ENCODE measurements at places on chromosomes 5 and 9. TPM values are rescaled to one million over a fixed set of nuclear protein-coding genes. Genes with fewer than 3 reads are reported as not detected.

DNA sequence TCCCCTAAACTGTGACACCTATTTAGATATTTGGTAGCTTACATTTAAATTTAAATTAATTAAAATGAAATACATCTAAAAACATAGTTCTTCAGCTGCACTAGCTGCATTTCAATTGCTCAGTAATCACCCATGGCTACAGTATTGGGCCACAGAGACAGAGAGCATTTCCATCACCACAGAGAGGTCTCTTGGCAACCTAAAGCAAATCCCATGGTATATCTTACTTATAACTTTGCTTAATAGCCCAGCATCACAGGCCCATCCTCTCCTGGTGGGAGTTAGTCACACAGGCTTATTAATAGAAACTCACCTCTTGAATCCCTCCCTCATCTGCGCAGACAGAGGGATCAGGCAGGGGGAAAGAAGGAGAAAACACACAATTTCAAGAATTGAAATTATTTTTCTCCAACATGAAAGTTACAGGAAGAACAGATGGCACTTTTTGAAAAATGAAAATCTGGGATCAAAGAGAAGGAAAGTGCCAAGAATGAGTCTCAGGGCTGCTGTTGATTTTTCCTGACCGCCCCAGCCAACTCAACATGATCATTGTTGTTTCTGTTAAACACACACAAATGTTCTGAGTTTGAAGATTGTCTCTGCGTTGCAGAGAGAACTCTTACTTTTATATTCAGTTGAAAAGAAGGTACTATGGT is 144.6 kb downstream of the CMYA5 start:
- no peak for DNase-seq

Gene GAPT
- 69.0 TPM for polyA plus RNA-seq

- DNase-seq = no peak
Measured at GRCh38 chr5:72842816-72843215, 26.4 kb downstream of the TNPO1 start.

Gene SLC25A2
- polyA plus RNA-seq = 0.29 TPM

DNA sequence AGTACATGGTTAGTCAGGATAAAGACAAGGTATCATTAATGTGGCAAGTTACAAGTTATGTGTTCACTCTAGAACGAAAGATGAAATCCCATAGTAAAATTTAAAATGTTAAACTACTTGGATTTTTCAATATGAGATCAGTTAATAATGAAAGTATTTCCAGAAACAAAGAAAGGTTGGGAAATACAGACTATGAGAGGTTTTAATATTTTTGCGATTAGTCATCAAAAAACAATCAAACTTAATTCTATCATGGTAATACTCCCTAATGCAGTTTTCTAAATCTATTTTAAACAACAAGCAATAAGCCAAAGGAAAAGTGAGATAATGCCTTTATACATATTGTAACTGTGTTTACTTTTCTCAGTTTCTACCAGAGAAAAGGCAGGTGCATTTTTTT is 10.6 kb downstream of the CDH12 start:
- no peak for DNase-seq

GRCh38 chr5:65203746-65204145 is 278.0 kb downstream of the ADAMTS6 start:
- no peak for DNase-seq

DNA sequence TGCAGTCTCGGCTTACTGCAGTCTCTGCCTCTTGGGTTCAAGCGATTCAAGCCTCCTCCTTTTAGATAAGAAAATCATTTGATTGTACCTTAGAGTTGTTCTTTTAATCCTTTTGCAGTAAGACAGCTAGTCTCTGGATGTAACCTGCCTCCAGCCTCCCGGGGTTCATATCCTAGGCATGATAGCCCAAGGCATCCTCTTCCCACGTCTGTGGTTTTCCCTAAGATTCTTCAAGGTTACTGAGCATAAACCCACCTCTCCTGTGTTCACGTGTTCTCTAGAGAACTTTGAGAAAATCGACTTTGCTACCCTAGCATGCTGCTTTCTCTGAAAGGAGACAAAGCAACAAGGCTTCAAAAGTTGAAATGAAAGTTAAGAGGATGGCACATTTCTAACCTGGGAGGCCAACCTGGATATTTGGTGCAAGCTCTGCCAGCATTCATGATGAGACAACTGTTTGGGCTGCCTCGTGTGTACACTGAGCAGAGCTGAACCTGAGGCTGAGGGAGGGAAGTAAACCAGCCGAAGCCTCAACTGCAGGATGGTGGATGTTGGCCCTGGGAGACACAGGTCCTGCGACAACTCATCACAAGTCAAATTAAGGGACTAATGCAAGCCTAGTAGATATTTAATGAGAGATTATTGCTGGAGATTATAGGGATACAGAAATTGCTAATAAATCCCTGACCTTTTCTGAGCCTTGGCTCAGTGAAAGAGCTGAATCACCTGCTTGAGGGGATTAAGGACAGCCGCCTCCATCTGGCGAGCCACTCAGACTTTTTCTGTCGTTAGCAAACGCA is 261.8 kb downstream of the ARHGAP26 start:
- DNase-seq = no peak

GRCh38 chr9:14452539-14452938 is 138.6 kb upstream of the NFIB start:
- no peak for DNase-seq

DNA sequence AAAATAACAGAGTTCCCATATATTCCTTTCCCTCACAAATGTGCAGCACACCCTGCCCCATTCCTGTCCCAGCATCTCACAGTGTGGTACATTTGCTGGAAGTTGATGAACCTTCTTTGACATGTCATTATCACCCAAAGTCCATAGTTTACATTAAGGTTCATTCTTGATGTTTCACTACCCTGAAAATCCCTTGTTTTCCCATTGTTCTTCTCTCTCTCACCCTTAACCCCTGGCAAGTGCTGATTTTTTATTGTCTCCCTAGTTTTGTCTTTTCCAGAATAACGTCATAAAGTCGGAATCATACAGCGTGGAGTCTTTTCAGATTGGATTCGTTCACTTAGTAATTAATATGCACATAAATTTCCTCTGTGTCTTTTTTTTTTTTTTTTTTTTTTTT is 48.1 kb downstream of the SPIN1 start:
- DNase-seq = no peak

Gene ESM1
- polyA plus RNA-seq = not detected

DNA sequence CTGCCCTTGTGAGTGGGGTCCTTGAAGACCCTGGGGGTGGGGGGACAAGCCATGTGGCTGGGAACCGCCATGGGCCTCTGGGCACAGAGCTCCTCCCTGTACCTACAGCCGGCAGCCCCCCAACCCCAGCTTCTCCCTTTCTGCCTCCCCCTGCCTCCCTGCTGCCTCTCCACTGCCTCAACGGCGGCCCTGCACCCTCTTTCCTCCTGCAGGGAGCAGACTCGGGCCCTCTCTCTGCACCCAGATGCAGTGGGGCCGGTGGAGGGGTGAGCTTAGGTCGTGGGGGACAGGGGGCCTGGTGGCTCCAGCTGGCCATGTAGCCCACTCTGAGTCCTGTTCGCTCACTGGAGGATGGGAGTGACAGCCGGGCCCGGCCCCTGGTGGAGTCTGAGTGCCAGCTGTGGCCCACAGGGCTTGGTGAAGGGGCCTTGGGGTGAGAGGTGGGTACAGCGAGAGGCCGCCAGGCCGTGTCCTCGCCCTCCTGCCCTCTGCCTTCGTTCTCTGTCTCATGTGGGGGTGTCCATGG is 139.3 kb upstream of the COL5A1 start:
- no peak for DNase-seq

Gene BHMT2
- not detected for polyA plus RNA-seq

DNA sequence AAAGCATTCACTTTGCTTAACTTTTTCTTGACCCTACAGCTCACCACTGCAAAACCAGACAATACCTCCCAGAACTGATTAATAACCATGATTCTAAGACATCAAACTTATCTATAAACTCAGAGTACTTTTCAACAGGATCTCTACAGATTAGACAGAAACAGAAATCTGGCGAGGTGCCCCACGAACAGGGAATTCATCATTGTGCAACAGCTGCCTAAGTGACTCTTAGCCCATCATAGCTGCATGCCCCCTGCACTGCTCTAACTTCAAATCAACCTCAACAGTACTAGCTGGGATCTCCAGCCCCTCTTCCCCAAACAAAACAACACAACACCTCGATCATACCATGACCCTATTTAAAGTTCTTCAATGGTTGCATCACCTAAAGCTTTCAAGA is 16.1 kb upstream of the COL23A1 start:
- no peak for DNase-seq

DNA sequence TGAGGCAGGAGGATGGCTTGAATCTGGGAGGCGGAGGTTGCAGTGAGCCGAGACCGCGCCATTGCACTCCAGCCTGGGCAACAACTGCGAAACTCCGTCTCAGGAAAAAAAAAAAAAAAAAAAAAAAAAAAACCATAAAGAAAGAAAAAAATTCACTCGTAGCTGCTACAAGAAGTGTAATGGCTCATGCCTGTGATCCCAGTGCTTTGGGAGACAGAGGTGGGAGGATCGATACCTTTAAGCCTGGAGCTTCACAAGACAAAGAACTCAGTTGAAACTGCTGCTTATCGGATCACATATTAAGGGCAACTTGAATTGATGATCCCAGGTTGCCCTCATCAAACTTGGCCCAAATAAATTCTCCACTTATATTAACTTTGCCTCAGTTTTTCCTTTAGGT is 1.0 kb upstream of the ZCCHC7 start:
- DNase-seq = no peak

Gene TNPO1
- 18.9 TPM for polyA plus RNA-seq
